ENCODE measurements at places on chromosomes 1 and 21. TPM values are rescaled to one million over a fixed set of nuclear protein-coding genes. Genes with fewer than 3 reads are reported as not detected.

KCNQ4 gene
- 1.2 TPM for total RNA-seq

SLC9C2 gene
- 1.2 TPM for total RNA-seq

SPRR2B gene
- total RNA-seq = not detected

NCAM2 gene
- total RNA-seq = 35.9 TPM

LRRC53 gene
- total RNA-seq = under 0.01 TPM

CASQ1 gene
- total RNA-seq = 7.6 TPM

MAB21L3 gene
- total RNA-seq = under 0.01 TPM

S100A14 gene
- total RNA-seq = 0.25 TPM

LIN28A gene
- not detected for total RNA-seq

Measured in temporal lobe (tissue), 4 donors.